ENCODE measurements at places on chromosomes 3 and 15. TPM values are rescaled to one million over a fixed set of nuclear protein-coding genes. Genes with fewer than 3 reads are reported as not detected.

GRCh38 chr3:119227070-119227850, 13.4 kb downstream of the B4GALT4 start:
- no peak for DNase-seq

DNA sequence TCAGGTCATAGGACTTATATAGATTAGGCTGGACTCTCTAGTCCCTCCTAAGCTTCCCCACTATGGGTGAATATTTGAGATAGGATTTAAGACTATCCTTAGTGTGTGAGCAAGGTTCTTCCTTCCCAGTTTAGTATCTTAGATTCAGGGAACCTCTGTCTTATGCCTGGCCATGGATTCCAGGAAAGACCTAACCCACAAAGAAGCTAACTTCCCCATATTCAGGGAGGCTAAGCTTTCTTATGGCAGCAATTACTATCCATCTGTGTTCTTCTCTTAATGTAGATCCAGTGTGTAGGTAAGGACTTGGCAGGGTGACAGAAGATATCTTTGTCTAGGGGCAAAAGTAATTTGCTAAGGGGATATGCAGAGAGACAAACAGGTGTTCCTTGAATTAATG, 25.5 kb upstream of the PIK3R4 start:
- DNase-seq: no peak

DNA sequence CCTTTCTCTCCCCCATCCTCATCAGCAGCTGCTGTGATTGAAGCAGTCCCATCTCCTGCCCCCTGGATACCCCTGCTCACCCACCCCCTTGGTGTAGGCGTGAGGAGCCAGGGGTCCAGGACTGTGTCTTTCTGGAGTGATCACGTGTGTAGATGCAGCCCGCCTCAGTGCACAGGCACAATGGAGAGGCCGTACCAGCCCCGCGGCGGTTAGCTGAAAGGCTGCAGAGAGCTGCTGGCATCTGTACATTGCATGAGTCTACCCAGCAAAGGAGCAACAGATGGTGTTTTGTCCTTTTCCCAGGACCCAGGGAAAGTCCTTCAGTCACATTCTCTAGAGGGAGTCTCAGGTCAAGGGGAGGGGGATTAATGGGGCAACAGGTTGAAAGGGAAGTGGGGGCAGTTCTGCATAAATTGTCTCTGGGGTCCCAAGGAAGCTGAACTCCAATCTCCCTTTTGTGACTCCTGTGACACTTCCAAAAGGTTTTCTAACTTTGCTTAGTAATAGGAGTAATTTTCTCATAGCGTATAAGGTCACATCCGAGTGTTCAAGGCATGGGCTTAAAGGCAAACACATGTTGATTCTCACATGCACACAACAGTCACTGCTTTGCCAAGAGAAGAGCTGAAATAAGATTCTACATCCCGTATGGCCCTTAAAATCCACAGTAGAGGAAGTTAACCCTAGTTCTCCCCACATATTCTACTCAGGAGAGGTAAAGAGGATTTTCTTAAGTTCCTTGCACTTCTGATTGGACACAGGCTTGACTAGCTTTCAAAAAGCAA, 7.1 kb downstream of the CSPG5 start:
- no peak for DNase-seq

- DNase-seq: no peak
These were observed 40.7 kb downstream of the TMEM212 start for GRCh38 chr3:171883893-171884279.

GRCh38 chr15:31081588-31082250, 19.8 kb downstream of the TRPM1 start:
- DNase-seq: no peak

GRCh38 chr3:149186219-149186618, 35.4 kb downstream of the CP start:
- no peak for DNase-seq

- no peak for DNase-seq
These were observed 108.0 kb downstream of the MFSD1 start for GRCh38 chr3:158909870-158910269.

DNA sequence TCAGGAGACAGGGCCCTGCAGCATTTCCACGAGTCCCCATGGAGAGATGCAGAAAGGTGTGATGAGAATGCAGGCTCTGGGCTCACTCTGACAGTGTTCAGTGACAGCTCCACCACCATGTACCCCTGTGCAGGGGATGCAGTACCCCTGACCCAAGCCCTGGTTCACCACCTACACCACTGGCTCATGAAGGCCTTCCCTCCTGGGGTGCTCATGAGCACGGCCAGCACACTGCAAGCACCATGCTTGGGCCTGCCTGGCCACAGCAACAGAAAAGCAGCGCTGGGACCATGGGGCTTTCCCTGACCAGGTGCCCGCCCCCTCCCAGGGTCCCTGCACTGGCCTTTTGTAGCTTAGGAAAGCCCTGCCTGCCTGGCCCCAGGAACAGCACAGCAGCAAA, 6.2 kb downstream of the CXCR6 start:
- DNase-seq: no peak

DNA sequence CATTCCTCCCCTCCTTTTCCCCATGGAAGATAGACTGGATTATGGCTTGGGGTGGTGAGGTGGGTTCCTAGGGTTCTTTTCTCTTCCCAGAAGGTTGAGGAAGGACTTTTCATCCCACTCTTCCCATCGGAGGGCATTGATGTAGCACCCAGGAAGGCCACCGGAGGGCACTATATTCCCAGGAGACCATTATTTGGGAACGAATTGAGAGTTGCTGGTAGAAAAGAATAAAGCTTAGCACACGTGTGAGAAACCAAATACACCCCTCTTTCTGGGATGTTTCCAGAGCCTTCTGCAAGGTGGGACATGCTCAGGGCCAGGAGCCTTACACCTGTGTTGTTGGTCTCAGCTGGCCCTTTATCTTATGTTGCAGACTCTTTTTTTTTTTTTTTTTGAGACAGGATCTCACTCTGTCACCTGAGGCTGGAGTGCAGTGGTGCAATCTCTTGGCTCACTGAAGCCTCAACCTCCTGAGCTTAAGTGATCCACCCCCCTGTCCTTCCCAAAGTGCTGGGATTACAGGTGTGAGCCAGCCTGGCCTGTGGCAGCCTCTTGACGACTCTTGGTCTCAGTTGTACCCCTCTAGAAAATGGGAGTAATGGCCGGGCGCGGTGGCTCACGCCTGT, 6.3 kb upstream of the CDC25A start:
- DNase-seq: no peak

DNA sequence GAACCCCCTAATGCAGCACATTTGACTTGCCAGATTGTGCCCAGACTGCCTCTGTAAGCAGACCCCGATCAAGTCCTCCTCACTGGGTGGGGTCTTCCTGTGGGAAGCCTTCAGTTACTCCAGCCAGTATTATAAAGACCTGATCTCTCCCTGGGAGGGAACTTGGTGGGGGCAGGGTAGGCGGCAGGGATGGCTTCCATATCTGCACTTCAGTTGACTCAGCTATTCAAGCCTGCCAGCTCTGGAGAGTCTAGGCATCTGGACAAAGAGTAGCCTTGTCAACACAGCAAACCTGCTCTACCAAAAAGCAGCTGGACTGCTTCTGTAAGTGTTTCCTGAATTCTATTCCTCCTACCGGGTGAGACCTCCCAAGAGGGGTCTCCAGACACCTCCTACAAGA, 21.0 kb upstream of the SLC25A38 start:
- DNase-seq: no peak

- no peak for DNase-seq
These were observed 197.6 kb upstream of the CFAP20DC start for GRCh38 chr3:59247402-59247841.

DNA sequence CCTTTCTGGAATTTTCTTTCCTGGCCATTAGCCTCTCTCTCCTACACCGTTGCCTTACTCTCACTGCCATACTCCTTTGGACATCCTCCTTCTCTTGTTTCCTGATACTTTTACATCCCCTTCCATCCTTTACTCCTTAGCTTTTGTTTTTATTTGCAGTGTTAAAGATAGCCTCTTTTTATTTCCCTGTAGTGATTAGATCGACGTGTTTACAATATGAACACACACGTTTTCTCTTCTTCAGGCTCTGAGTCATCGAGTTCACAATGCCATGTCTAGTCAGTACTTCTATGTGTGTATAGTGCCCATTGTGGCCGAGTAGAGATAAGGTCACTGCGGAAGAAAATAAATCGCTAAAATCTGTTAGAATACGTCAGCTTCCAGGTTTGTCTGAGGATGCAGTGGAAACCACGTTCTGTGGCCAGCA, 208.5 kb downstream of the LPP start:
- no peak for DNase-seq

DNA sequence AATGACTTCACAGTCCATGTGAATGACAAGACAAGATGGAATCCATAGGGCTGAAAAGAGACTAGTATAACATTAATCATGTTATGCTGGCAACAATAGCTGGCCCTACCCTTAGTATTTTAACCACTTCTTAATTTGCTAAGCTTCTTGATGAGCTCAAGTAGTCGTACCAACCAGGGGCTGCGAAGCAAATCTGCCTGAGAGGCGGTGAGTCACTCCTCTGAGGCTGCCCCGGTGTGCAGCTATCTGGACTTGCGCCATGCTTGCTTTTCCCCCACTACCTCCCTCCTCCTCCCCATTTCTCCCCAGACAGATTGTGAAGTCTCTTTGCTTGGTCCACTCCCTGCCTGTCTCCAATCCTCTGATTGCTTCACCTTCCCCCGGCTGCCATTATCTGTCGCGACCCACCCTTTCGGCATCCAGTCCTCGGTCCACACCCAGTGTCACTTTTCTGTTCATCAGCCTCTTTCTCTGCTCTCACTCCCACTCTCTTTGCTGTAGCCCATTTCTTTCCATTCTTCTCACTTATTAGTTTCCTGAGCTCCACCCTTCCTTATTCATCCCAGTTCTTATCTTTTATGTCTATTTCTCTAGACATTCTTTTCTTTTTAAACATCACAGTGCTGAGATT, 42.7 kb downstream of the DUT start:
- no peak for DNase-seq

GRCh38 chr3:155323063-155323666, 29.7 kb upstream of the STRIT1 start:
- DNase-seq: peak; percentile 2

DNA sequence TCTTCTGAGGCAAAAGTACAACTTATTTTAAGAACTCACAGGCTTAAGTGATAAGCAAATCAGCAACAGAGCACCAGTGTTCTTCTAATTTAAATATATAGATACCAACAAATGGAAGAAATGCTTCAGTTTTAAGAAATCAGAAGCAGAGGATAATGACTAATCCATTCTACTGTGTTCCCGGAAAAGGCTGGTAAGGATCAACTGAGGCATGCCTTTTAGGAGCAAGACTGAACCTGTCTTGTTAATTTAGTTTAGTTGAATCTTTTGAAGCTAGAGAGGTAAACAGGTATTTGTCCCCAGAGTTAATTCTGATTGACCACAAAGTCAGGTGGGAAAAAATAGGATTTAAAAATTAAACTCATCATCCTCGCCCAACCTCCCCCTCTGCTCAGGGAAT, 51.8 kb downstream of the TAMM41 start:
- no peak for DNase-seq

DNA sequence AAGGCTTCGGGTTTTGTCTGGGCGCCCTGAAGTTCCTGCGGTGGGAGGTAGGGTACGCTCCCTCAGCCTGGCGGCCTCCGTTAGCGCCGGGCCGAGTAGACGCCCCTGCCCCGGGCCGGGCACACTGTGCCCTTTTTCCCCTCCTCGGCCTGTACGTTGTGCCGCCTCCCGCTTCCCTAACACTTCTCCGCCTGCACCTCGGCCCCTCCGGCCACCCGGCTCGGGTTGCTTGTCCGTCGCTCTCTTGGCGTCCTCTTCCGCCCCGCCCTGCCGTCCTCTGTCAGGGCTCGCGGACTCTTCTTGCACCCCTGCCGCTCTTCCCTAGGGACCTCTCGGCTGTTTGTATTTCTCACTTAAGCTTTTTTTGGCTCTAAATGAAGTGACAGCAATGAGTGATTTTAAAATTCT, 384 bp downstream of the KNL1 start:
- DNase-seq: no peak

DNA sequence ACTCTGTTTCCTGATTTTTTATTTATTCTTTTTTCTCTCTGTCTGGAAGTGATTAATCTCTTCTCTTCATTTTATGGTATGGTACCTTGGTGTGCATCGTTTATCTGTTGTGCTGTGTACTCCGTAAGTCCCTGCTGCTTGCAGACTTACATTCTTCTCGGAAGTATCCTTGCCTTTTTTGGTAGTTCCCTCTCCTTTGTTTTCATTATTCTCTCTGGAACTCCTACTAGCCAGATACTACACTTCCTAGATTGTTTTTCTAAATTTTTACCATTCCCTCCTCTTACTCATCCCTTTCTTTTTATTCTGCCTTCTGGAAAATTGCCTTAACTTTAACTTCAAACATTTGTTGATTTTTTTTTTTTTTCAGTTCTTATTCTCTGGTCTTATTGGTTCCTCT, 27.2 kb downstream of the PIK3CA start:
- no peak for DNase-seq

GRCh38 chr3:15531346-15531745, 9.8 kb upstream of the COLQ start:
- DNase-seq: no peak

- DNase-seq: no peak
These were observed 39.5 kb downstream of the GOLGA6A start for GRCh38 chr15:74042603-74043424.

- DNase-seq: no peak
These were observed 46.2 kb downstream of the ADAMTSL3 start for GRCh38 chr15:83700082-83700481.

DNA sequence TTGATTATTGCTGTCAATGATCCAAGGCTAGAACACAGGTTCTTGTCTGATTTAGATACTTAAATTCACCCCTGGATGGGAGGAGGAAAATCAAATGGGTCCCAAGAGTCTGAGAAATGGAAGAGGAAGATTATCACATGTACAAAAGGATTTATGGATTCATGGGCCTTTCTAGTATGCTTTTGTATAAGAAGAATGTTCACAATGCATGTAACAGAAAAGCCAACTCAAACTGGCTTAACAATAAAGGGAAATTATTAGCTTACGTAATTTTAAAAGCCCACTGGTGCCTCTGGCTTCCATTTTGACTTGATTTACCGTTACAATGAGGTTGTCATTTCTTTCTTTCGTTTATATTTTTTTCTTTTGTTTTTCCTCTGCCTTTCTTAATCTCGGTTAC, 782.5 kb upstream of the GRM7 start:
- DNase-seq: no peak

CCDC54 gene
- not detected for total RNA-seq

TMED3 gene
- 20.2 TPM for total RNA-seq

P2RY12 gene
- total RNA-seq: not detected

CNTN4 gene
- total RNA-seq: not detected

RASL12 gene
- not detected for total RNA-seq

FETUB gene
- not detected for total RNA-seq

CIB2 gene
- 1.7 TPM for total RNA-seq

CCR8 gene
- 5.3 TPM for total RNA-seq

NAALADL2 gene
- total RNA-seq: not detected

KCNH8 gene
- total RNA-seq: 0.19 TPM

PYGO1 gene
- total RNA-seq: not detected

RPP14 gene
- 15.4 TPM for total RNA-seq

CTXN2 gene
- not detected for total RNA-seq

POPDC2 gene
- 7.3 TPM for total RNA-seq

ALPK3 gene
- total RNA-seq: 0.58 TPM

PLSCR5 gene
- total RNA-seq: not detected

GOLGA8J gene
- not detected for total RNA-seq

LMOD3 gene
- total RNA-seq: not detected

GOLGA8G gene
- total RNA-seq: not detected

Measured in CD4-positive, alpha-beta memory T cell (primary cell).